ENCODE measurements at places on chromosomes 12 and 14.

GRCh38 chr14:97306760-97307246 lies 509.6 kb downstream of the VRK1 start:
- no peak for DNase-seq

DNA sequence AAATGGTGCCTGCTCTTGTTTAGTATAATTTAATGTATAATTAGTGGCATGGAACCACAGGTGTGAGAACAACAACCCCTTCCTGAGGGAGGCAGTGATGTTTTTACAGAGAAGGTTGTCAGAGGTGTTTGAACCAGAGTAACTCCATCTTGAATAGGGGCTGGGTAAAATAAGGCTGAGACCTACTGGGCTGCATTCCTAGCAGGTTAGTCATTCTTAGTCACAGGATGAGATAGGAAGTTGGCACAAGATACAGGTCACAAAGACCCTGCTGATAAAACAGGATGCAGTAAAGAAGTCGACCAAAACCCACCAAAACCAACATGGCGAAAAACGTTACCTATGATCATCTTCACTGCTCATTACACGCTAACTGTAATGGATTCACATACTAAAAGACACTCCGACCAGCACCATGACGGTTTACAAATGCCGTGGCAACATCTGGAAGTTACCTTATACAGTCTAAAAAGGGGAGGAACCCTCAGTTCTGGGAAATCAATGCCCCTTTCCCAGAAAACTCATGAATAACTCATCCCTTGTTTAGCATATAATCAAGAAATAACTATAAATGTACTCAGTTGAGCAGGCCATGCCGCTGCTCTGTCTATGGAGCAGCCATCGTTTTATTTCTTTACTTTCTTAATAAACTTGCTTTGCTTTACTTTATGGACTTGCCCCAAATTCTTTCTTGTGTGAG lies 47.8 kb upstream of the LTA4H start:
- no peak for DNase-seq

DNA sequence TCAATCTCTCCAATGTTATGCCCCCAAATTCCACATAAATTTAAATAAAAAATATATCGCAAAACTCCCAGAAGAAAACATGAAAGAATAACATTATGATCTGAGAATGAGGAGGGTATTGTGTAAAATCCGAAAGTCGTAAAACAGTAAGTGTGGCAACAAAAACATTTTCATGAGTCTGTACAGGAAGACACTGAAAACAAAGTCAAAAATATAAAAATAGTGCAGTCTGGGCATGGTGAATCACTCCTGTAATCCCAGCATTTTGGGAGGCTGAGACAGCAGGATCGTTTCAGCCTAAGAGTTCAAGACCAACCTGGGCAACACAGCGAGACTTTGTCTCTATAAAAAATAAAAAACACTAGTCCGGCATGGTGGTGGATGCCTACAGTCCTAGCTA lies 57.1 kb downstream of the SPTLC2 start:
- no peak for DNase-seq

DNA sequence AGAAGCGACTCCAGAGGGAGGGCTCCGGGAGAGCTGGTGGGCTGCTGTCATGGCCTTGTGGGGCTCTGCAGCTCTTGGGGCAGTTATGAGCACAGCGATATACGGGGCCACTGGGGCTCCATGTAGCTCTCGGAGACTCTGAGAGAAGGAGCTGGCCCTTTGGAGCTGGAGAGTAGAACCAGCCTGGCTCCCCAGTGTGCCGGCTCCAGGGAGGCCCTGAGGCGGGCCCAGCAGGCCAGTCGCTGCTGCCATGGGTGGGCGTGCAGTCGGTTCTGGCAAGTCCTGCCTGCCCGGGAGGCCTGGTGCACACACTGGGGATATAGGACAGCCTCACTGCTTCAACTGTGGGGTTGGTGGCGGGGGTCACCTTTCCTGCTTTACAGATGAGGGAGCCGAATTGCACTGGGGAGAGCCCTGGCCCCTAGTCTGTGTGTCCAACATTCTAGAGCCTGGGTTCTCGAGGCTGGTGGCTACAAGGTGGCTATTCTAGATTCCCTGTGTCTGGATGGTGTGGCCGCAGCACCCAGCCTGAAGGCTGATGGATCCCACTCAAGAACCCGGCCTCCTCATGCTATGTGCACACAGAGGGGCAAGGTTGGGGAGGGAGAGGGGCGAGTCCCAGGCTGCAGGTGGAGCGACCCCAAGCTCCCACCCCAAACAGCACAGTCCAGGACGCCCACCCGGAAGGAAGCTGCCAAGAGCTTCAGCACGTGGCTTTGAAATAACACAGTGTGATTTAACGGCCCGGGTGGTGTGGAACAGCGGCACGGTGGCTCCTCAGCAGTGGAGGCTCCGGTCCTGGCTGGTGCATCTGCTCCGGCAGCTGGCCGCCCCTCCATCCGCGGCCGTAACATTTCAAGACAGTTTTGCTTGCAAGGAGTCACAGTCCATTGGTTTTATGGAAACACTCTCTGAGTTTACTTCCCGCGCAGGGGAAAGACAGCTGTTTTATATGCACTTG lies 188.3 kb upstream of the C14orf180 start:
- DNase-seq, result no peak

GRCh38 chr12:21054334-21054733 lies 76.7 kb upstream of the SLCO1B1 start:
- no peak for DNase-seq

- DNase-seq, result peak; percentile 2
Measured at GRCh38 chr14:23469906-23470403, 452 bp downstream of the NGDN start.

GRCh38 chr12:12357719-12358461 lies 1.0 kb downstream of the BORCS5 start:
- no peak for DNase-seq

DNA sequence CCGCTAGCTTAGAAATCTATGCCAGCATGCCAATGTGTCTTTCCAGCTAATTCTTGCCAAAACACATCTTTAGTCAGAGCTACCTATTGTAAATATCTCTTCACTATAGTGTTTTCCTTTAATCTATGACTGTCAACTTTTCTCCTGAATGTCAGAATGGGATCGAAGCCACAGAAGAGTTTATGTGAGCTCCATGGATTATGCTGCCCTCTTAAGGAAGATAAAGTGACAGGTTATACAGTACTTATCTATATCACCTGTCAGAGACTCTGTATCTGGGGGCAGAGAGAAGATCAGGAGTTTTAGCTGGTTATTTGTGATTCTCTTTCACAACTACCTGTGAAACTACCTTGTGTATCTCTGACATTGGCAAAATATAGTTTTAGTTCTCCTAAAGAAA lies 204.3 kb upstream of the SEL1L start:
- DNase-seq, result no peak

DNA sequence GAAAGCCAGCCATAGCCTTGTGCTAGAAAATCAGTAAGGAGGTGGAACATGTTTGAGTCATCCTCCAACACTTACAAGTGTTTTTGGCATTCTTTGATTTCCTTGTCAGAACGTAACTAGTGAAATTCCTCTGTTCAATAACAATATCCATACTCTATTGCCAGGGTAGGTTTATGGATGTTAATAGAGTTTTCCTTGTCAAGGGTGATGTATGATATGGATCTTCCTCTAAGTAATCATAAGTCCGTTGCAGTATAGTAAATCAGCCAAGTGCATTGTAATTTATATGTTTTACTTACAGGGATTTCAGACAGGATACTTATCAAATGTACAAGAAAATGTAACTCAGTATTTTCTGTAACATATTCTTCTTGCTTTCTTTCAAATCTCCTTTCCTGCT lies 19.4 kb downstream of the NAV3 start:
- DNase-seq, result no peak

DNA sequence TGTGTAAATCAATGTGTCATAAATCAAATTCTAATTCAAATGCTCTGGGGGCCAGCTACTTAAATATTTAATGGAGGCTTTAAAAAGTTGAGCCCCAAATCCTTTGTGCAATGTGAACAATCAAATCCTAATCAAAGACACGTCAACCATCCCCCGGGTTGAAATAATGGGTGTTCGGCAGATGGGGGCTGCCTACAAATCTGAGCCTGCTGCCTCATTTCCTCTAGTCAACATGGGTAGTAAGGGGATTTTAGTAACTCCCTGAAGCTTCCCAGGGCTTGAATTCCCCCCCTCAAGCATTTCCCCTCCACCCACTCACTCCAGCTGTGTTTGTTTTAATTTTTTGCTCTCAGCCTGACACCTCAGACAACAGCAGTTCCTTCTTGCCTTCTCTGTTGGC lies 37.8 kb downstream of the SRRM4 start:
- no peak for DNase-seq

DNA sequence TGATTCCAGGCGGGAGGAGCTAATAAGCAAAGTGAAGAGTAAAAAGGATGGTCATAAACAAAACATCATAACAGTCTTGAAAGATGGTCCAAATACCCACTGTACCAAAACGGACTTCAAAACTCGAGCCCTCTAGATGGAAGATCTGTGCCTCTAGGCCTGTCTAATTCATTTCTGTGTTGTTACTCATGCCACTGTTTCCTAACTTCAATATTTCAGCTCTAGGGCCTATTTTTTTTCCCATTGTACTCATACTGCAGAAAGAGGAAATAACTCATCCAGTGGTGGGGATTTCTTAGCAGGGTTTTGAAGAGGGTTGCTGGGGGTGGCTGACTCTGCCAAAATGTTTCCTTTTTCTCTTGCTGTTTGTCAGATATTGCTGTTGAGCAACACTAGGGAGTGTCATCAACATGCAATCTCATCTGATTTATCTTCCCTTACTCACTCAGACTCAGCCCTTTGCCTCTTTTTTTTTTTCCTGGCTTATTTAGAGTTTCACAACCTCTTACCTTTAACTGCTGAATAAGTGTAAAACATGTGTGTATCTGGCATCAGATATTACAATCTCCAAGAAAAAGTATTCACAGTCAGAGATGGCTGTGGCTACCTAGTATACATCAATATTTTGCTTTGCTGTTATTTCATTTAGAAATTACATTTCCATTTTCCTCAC lies 189.6 kb downstream of the DUSP6 start:
- no peak for DNase-seq

GRCh38 chr14:66610154-66610563 lies 102.2 kb downstream of the GPHN start:
- no peak for DNase-seq

GRCh38 chr14:90058876-90059458 lies 2.8 kb upstream of the KCNK13 start:
- DNase-seq, result no peak

DNA sequence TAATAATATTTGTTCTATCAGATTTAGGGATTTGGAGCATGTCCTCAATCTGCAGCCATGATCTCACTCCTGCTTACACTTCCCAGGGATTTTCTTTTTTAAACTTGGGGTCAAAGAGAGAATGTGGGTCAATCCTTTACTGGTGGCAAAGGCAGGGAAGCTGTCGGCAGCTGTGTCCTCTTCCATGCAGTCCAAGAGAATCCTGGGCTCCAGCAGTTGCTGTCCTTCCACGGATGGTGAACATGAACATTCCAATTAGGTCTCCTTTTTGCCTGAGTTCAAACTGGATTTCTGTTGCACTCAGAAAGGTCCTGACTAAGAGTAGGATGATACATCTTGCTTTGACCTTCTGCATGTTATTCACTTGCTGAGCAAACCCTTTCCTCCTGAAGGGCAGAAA lies 73.9 kb downstream of the ARL6IP4 start:
- DNase-seq, result no peak

- no peak for DNase-seq
Measured at GRCh38 chr14:104282332-104283196, 144.2 kb downstream of the KIF26A start.

GRCh38 chr12:89968151-89968700 lies 259.6 kb upstream of the ATP2B1 start:
- DNase-seq, result no peak

DNA sequence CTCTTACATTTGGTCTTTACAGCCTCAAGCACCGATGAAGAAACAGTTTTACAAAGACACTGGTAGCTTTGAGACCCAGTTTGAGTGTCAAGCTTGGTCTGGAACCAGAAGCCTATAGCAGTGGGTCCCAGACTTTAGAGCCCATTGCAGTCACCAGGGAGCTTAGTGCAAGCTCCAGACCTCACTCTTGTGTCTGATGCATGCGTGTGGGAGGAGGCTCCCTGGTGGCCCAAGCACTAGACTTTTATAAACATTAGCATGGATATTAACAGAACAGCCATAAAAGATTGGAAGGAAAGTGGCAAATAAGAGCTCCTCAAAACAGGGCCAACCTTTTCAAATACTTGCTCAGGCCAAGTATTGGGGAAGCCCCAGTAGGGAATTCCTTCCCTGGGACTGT lies 45.5 kb downstream of the SLC8B1 start:
- no peak for DNase-seq

DNA sequence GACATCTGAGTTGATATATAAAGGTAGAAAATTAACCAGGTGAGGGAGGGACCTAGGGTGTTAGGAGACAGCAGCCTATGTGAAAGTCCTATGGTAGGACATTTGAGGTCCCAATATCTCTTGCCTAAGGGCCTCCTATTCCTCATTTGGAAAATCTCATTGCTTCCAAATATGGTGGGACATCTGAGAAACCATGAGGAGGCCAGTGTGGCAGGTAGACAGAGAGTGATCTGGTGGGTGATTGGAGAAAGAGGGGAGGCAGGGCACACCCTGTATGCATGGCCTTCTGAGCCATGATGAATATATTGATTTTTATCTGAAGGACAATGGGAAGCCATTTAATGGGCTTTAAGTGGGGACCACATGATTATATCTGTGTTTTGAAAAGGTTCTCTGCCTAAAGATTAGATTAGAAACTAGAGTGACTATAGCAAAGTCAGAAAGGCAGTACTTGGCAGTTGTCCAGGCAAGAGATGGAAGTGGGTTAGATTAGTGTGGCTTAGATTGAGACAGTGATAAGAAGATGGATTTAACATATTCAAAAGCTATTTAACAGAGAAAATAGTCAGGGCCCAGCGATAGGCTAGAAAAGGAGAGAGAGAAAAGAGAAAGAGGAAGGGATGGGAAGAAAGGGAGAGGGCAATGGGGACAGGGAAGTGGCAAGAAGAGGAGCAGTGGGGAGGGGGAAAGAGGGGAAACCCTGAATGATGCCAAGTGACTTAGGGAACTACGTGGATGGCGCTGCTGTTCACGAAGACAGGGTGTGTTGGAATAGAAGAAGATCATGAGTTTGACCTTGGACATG lies 237.2 kb upstream of the SRRM4 start:
- no peak for DNase-seq

GRCh38 chr14:105554022-105554421 lies 27.6 kb downstream of the TMEM121 start:
- DNase-seq, result no peak

DNA sequence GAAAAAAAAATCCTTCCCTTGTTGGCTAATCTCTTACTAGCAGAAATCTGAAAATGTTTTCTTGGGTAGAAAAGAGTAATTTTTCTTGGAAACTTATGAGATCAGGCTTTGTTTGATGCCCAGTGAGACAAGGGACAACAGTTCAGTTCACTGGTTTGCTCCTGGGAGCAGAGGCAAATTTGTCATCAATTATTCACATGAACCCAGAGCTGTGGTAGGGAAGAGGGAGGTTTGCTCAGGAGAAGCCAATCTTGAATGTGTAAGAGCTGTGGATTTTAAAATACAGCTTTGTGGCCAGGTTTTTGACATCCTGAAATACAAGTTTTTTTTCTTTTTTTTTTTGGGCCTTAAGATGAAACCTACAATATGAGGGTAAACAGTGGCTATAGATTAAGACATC lies 426.6 kb downstream of the ATP23 start:
- no peak for DNase-seq
